ENCODE measurements at places on chromosomes 13 and 19. TPM values are rescaled to one million over a fixed set of nuclear protein-coding genes. Genes with fewer than 3 reads are reported as not detected.

Gene VSIG10L
- 3.3 TPM for total RNA-seq

Gene CD79A
- 0.59 TPM for total RNA-seq

Gene AMER2
- not detected for total RNA-seq

Gene KLK4
- total RNA-seq: not detected

Gene NTF4
- total RNA-seq: 0.39 TPM

Gene FBXW9
- total RNA-seq: 12.4 TPM

Gene PGLYRP1
- total RNA-seq: not detected

Gene RAVER1
- 55.6 TPM for total RNA-seq

Gene ZNF682
- 4.5 TPM for total RNA-seq

Gene PGLYRP2
- total RNA-seq: not detected

Gene ZNF541
- total RNA-seq: 0.15 TPM

Gene KIR2DL4
- total RNA-seq: not detected

Gene CYP2F1
- not detected for total RNA-seq

Gene TRPM4
- total RNA-seq: 19.4 TPM

Gene CELF5
- 1.2 TPM for total RNA-seq

Gene KASH5
- not detected for total RNA-seq

Gene LGI4
- total RNA-seq: 0.18 TPM

Gene PSG3
- total RNA-seq: not detected

Gene IGFL2
- total RNA-seq: not detected

Gene PLIN5
- 0.64 TPM for total RNA-seq

Gene FBXO27
- total RNA-seq: 443 TPM

Gene KCTD15
- total RNA-seq: 27.8 TPM

Gene ABHD13
- total RNA-seq: 4.7 TPM

Gene ATP4B
- not detected for total RNA-seq

Gene DDX49
- 41.5 TPM for total RNA-seq

Gene ZNF626
- total RNA-seq: 12.7 TPM

Gene CEACAM1
- 2.4 TPM for total RNA-seq

Gene ACP7
- total RNA-seq: 10.3 TPM

Gene NCR1
- total RNA-seq: not detected

Gene ZNF772
- total RNA-seq: 6.2 TPM

Gene USP12
- total RNA-seq: 82.0 TPM

Gene CD37
- 0.33 TPM for total RNA-seq

Gene HCN2
- 15.1 TPM for total RNA-seq

Gene CEACAM20
- not detected for total RNA-seq

Gene IFNL1
- 0.57 TPM for total RNA-seq

Gene NLRP8
- total RNA-seq: not detected

Gene NCAN
- total RNA-seq: 0.15 TPM

Gene SLITRK5
- 0.08 TPM for total RNA-seq

Gene FCAR
- not detected for total RNA-seq

Gene SLC25A41
- total RNA-seq: 0.21 TPM

Gene VSTM1
- 1.5 TPM for total RNA-seq

Gene EXOC3L2
- total RNA-seq: 0.08 TPM

Gene ABHD17A
- total RNA-seq: 57.1 TPM

Gene MYO1F
- 0.33 TPM for total RNA-seq
